NCI-H1092 (cell line): ENCODE measurements at places on chromosomes 3 and 15.

DNA sequence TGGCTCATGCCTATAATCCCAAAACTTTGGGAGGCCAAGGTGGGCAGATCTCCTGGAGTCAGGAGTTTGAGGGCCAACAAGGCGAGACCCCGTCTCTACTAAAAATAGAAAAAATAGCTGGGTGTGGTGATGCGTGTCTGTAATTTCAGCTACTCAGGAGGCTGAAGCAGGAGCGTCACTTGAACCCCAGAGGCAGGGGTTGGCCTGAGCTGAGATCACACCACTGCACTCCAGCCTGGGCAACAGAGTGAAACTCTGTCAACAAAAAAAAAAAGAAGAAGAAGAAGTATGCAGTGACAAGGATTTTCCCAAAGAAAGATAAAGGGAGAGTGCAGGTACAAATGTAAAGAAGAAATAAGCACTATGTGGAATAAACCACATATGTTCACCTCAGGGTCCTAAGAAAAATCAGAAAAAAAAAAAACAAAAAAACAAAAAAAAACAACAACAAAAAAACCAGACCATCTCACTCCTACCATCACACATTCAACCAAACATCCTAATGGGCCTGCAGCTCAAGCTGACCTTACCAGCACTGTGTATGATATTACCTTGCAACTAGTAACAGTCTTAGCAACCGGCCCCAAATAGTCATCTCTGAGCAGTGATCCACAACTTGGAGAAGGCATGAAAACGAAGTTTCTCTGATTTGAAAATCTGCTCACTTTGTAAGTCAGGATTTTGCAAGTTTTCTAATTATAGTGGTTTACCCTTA lies 296.7 kb upstream of the PROK2 start:
- no peak for DNase-seq

- no peak for DNase-seq
These were observed 125.1 kb downstream of the SMAD6 start for GRCh38 chr15:66827039-66827697.

- no peak for DNase-seq
These were observed 204.2 kb upstream of the IGF1R start for GRCh38 chr15:98444138-98444537.

- no peak for DNase-seq
These were observed 98.0 kb upstream of the BOC start for GRCh38 chr3:113113361-113113760.

DNA sequence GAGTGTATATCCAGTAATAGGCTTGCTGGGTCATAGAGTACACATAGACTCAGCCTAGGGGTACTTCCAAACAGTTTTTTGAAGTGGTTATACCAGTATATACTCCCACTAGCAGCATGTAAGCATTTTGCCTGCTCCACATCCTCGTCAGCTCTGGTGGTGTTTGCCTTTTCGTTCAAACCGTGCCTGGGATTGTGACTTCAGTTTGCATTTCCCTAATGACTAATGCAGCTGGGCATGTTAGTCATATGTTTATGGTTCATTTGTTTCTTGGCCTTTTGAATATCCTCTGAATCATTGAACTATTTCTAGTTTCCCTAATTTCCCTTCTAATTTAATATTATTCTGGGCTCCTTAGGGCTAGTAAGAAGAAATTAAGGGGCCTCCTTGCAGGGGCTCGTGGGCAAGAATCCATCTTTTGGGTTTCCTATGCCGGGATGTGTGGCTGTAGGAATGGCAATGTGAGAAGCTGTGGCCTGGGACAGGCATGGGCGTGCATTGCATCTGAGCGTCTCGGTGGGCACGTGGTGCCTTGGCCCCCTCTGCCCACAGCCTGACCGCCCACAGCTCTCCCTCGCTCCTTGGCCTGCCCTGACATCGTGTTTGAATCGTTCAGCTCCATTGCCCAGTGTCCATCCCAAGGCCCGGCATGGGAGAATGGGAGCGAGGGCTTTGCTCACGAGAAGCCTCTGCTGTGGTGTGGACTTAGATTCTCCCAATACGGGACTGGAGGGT lies 26.4 kb downstream of the FAH start:
- DNase-seq: no peak

GRCh38 chr15:95134431-95135110 lies 903.2 kb downstream of the MCTP2 start:
- no peak for DNase-seq

DNA sequence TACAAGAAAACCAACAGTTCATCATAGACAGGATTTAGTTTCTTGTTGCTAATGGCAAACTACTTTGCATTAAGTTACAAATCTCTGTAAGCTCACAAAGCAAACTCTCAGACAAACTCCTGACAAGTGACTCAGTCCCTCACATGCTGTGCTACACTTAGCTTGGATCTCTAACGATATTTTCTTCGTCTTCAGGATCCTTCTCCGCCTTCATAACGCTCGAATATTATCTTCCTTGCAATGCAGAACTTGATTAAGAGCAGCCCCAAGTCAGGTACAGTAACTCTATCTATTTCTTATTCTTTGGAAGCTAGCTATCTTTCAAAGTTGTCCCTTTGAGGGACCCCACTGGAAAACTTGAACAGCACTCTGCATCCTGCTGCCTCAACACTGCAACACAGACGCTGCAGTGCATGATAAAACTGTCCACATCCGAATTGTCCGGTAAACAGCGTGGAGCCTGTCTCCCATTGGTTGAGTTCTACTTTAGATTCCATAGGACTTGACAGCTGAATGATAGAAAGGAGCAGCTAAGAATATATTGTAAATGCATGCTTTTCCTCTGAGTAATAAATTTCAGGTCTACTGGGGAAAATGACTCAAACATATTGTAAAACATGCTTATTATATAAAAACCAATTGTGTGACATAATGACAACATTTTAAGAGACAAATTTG lies 61.3 kb downstream of the UACA start:
- no peak for DNase-seq

- DNase-seq: no peak
These were observed 68.1 kb upstream of the FGD5 start for GRCh38 chr3:14750650-14751049.

GRCh38 chr3:45551214-45552010 lies 43.1 kb upstream of the LIMD1 start:
- no peak for DNase-seq

GRCh38 chr3:9914011-9914410 lies 2.9 kb upstream of the IL17RC start:
- DNase-seq: no peak

DNA sequence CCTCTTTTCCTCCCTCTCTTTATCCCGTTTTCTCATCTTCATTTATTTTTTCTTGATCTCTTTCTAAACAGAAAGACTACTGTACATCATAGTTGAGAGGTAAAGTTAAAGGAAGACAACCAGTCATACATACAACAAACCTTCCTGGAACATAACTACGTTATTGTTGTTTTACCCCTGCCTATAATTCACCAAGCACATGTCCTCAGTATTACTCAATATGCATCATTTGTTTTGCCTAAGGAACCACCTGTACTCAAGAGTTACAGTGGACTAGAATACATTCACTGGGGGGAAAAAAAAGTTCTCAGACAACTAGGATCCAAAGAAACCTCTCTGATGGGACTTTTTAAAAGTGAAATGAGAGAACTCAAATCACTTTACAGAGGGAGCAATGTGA lies 344.7 kb upstream of the RBMS3 start:
- DNase-seq: no peak

- no peak for DNase-seq
These were observed 51.3 kb upstream of the FBN1 start for GRCh38 chr15:48696627-48697312.

GRCh38 chr3:171284308-171285075 lies 175.7 kb downstream of the TNIK start:
- no peak for DNase-seq

DNA sequence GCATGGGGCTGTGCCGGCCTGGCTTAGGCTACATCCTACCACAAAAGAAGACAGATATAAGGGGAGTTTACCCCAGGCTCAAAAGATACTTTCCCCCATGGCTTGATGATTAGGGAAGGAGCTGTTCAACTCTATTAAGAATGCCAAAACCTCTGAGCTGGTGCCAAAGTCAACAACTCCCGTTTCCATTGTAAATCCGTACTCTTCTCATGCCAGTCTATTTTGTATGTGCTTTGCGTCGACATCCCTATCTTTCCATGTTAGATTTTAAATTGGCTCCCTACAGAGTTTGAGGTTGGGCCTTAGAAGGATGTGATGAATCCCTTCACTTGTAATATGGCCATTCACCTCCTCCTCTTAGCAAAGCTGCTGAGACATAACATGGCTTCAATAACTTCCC lies 46.9 kb downstream of the RLBP1 start:
- DNase-seq: no peak

DNA sequence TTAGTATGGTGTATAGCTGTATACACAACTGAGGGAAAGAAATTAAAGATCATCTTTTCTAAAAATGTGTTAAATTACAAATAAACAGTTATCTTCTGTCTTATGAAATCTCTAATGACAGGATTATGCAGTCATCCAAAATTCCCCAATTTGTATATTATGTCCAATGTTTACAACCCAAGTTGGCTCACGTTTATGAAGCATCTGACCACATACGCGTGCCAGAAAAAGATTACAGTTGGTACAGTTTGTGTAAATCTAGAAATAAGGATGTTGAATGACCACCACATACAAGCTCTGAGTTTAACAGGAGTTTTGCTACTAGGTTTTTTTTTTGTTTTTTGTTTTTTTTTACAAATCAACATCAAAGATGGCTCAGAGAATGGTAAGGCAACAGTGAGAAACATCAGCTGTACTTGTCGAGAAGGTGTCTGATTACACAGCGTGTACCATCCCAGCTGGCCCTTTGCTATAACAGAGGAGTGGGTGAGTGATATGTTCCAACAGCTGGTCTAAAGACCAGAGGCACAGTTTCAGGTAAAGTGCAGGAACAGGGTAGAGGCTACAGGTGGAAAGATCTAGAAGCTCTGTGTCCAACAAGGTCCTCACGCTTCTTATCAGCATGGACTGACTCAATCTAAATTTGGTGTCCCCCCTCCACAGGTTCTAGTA lies 47.1 kb downstream of the USF3 start:
- DNase-seq: no peak

GRCh38 chr3:178156301-178156700 lies 379.9 kb upstream of the KCNMB2 start:
- no peak for DNase-seq

DNA sequence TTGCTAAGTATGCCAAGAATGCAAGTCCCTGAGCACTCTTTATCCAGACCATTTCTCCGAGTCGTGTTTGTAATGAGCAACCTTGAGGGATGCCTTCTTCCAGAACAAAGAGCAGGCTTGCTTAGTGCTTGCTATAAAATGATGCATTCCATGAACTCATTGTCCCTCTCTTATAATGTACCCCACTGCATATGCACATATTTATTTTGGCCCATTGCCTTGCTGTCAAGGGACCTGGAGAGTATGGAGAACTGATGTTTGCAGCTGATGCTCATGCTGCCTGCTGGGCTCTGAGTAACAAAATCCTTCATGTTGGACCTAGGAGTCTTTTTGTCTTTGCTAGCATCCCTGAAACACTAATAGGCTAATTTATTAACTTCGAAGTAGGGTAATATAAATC lies 97.8 kb upstream of the AADACL2 start:
- peak; percentile 50 for DNase-seq

GRCh38 chr3:38029400-38030125 lies at the start of gene PLCD1:
Gene PLCD1 (minus strand): TSS chr3:38029642. CDS start chr3:38029539, 103 bp downstream.
- DNase-seq: no peak

DNA sequence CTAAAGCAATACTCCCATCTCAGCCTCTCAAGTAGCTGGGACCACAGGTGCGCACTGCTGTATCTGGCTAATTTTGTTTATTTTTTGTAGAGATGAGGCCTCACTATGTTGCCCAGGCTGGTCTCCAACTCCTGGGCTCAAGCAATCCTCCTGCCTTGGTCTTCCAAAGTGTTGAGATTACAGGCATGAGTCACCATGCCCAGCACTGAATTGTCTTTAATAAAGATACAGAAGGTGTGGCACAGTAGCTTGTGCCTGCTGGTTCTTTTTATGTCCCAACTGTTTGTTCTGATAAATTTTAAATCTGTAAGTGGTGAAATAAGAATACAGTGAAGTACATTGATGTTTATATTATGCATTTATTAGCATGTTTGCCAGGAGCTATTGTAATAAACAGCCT lies 20.6 kb upstream of the TRAK1 start:
- no peak for DNase-seq

DNA sequence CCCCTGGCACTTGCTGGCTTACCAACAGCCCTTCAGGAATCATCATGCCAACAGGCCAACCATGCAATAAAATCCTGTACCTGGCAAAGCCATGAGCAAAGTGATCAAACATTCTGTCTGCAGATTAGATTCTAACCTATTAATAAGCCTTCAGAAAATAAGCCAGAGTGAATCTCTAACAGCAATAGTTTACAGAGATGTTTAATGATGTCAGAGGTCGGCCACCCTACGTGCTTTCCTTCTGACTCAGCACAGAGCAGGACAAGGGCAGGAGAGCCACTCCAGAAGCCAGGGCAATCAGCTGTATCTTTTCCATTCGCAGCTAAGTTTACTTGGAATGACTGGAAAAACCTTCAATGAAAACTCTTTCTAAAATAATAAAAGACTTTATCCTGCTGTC lies 13.1 kb downstream of the COL8A1 start:
- no peak for DNase-seq

- DNase-seq: no peak
These were observed 5.6 kb upstream of the MUC20 start for GRCh38 chr3:195715134-195715533.

- DNase-seq: no peak
These were observed 963.5 kb downstream of the NTRK3 start for GRCh38 chr15:87293031-87293430.

- no peak for DNase-seq
These were observed 55.2 kb upstream of the GCNT3 start for GRCh38 chr15:59556380-59556779.

GRCh38 chr3:191369616-191370010 lies 39.3 kb upstream of the UTS2B start:
- no peak for DNase-seq

DNA sequence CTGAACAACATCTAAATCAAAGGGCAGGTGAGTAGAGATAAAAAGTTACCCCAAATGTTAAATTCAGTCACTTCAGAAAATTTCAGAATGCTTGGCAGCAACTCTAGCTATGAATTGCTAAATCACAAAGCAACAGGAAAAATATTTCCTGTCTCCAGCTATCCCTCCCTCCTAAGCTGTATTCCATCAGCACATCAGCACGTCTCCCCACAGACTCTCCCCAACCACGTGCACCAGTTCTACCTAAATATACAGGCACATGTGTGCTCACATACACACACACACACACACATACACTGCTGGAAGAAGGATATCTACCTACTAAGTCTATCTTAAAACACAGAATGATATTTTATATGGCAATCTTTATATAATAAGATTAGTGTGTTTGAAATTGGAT lies 177.1 kb upstream of the ARHGEF26 start:
- DNase-seq: no peak

GRCh38 chr15:92035961-92036360 lies 182.5 kb downstream of the SLCO3A1 start:
- no peak for DNase-seq

DNA sequence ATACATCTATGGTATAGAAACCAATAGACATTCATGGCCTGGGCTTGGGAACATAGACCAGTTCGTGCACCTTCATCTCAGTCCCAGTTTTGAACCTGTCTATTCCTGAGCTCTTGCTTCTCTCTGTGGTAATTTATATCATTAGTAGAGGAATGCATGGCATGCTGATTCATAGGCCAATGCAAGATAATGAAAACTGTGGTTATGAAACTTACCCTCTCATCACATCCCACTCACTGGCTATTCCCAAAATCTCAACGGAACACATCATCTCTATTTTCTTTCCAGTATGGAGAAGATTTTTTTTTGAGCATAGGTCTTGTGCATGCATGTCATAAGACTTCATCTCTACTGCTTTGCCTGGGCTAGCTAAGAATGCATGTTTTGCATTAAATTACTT lies 18.7 kb upstream of the P2RY12 start:
- DNase-seq: no peak

GRCh38 chr3:10467904-10468612 lies 37.3 kb downstream of the ATP2B2 start:
- peak; percentile 73 for DNase-seq
